ENCODE measurements at places on chromosomes 3 and 15.
A peak's percentile ranks its signal among the peaks of the same experiment; 100 is the strongest.

- H3K27ac ChIP-seq, result no peak overlapping the region
- no peak overlapping the region for H3K4me3 ChIP-seq
- DNase-seq, result no peak
- H3K27me3 ChIP-seq, result peaks cover 15% of the 10 kb centered on the region
Observed at GRCh38 chr3:161558236-161558635, 61.6 kb downstream of the OTOL1 start.

- no peak overlapping the region for H3K27ac ChIP-seq
- no peaks in the 10 kb centered on the region for H3K27me3 ChIP-seq
- peaks cover 92% of the 10 kb centered on the region for H3K36me3 ChIP-seq
- H3K4me1 ChIP-seq, result peaks cover 38% of the 10 kb centered on the region
- DNase-seq, result no peak
Observed at GRCh38 chr3:119457246-119457645, 6.2 kb downstream of the TMEM39A start.

- H3K27me3 ChIP-seq, result peaks cover 45% of the 10 kb centered on the region
- H3K4me1 ChIP-seq, result peaks cover 36% of the 10 kb centered on the region
- H3K4me3 ChIP-seq, result no peak overlapping the region
- peak; percentile 52 for DNase-seq
- H3K27ac ChIP-seq, result no peak overlapping the region
- H3K36me3 ChIP-seq, result no peaks in the 10 kb centered on the region
Observed at GRCh38 chr15:70447928-70448698, 315.2 kb downstream of the UACA start.

DNA sequence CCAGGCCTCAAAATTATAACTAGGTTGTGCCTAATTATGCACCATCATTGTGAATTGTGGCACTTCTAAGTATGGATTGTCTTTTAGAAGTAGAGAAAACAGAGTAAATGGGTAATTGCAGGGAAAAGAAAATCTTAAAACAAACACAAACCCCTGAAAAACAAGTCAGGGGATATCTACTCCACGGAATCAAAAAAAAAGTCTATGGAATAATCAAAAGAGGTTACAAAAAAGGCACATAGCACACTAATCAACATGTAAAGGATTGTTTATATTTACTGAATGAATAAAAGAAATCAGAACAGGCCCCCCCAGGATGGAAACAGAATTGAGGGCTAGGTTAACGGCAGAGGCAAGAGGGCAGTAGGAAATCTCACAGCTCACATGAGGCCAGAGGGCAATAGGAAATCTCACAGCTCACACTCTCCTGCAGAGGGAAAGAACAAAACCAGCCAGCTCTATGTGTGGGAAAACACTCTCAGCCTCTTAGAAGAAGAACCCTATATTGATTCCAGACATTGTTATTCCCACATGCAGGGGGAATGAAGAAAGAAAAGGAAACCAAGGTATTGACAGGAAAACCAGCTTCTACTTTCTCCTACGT is 72.7 kb upstream of the FNDC3B start:
- no peak for DNase-seq
- H3K27me3 ChIP-seq, result no peaks in the 10 kb centered on the region
- H3K36me3 ChIP-seq, result no peaks in the 10 kb centered on the region
- no peak overlapping the region for H3K4me3 ChIP-seq
- H3K4me1 ChIP-seq, result peaks cover 5% of the 10 kb centered on the region

GRCh38 chr15:66931768-66932633 is 133.4 kb upstream of the SMAD3 start:
- H3K27ac ChIP-seq, result no peak overlapping the region
- H3K4me3 ChIP-seq, result no peak overlapping the region
- H3K27me3 ChIP-seq, result peaks cover 7% of the 10 kb centered on the region
- no peaks in the 10 kb centered on the region for H3K36me3 ChIP-seq

DNA sequence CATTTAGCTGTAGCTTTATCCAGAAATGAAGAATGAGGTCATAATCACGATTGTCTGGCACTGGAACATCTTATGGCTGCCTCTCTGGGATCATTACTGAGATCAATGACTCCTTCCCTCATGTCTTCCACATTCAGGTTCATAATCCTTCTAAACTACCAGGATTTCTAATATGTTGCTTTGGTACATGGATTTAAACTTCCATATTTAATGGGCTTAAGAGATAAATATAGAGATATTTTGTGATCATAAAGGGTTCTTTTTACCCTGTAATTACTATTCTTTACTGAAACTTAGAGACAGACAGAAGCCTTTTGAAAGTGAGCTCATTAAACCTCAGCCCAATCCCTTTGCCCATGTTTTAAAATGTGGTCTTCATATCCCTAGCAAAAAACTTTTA is 575.4 kb upstream of the ALCAM start:
- H3K27ac ChIP-seq, result no peak overlapping the region
- no peaks in the 10 kb centered on the region for H3K27me3 ChIP-seq
- no peak overlapping the region for H3K4me3 ChIP-seq
- no peaks in the 10 kb centered on the region for H3K4me1 ChIP-seq
- no peak for DNase-seq

DNA sequence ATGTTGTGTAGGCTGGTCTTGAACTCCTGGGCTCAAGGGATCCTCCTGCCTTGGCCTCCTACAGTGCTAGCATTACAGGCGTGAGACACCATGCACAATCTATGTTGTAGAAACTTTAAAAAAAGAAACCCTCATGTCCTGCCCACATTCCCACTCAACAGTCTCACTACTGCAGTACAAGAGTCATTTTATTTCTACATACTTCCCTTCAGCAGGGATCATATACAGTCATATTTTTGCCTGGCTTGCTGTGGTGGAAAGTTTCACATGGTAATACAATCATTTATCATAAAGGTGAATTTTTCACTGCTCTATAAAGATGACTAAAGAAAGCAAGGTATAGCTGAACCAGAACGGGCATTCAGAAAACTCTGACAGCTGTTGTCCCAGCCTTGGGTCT is 53.8 kb upstream of the PIK3CB start:
- H3K27me3 ChIP-seq, result peaks cover 5% of the 10 kb centered on the region
- peaks cover 4% of the 10 kb centered on the region for H3K4me1 ChIP-seq
- no peaks in the 10 kb centered on the region for H3K36me3 ChIP-seq
- H3K4me3 ChIP-seq, result no peak overlapping the region

DNA sequence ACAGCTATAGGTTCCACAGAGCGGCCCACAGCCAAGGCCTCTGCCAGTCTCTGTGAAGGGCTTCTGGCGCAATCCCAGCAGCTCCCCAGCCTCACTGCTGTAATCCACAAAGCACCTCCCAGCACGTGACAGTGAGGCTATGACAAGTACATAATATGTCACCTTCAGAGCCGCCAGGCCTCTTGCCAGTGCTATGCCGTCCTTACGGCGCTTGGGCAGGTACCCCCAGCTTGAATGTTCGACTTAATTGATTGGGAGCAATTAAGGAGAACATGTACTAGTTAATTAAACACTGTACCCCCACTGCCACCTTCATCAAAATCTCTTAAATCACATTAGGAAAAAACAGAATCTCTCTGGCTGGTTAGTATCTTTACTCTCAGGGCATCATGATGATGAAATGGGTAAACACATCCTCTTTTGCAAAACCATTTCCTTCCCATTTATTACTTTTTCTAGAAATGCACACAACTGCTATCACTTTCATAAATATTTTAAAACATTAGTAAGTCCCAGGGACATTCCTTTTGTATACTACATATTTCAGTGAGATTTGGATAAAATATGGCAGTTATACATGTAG is 169.9 kb downstream of the XXYLT1 start:
- no peaks in the 10 kb centered on the region for H3K36me3 ChIP-seq
- no peak overlapping the region for H3K27ac ChIP-seq
- H3K27me3 ChIP-seq, result no peaks in the 10 kb centered on the region

DNA sequence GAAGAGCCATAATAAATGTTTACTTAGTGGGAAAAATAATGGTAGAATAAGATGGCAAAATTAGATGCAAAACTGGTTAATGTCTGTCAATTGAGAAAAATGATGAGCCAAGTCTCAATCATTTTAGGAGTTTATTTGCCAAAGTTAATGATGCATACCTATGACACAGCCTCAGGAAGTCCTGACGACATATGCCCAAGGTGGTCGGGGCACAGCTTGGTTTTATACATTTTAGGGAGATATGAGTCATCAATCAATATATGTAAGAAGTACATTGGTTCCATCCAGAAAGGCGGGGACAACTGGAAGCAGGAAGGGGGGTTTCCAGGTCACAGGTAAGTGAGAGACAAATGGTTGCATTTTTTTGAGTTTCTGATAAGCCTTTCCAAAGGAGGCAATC is 31.5 kb downstream of the CLEC3B start:
- no peak overlapping the region for H3K4me3 ChIP-seq
- no peaks in the 10 kb centered on the region for H3K27me3 ChIP-seq
- H3K4me1 ChIP-seq, result peaks cover 33% of the 10 kb centered on the region
- peak overlapping the region; percentile 38 for H3K27ac ChIP-seq

DNA sequence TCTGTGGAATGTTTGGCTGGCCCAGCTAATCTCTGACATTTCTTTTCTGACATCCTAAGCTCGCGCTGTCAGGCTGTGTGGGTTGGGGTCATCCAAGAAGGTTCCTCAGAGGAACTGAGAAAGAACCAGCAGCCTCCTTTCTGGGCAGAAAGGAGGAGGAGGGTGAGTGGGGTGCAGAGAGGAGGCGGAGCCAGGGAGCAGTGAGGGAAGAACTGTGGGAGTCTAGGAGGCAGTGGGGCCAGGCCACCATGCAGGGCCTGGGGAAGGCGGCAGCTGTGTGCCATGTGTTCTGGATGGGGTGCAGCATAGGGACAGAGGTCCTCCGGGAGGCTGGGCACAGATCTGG is 5.3 kb downstream of the SEMA7A start:
- H3K36me3 ChIP-seq, result peaks cover 95% of the 10 kb centered on the region
- peak overlapping the region; percentile 90 for H3K27ac ChIP-seq
- peaks cover 81% of the 10 kb centered on the region for H3K4me1 ChIP-seq
- no peaks in the 10 kb centered on the region for H3K27me3 ChIP-seq
- H3K4me3 ChIP-seq, result peak overlapping the region; percentile 95

Data from activated T-cell treated with anti-CD3 and anti-CD28 coated beads, Interleukin-2, amount 50 U/mL, for 24 hours (primary cell).